ENCODE measurements at places on chromosomes 1 and 21.

- no peak for DNase-seq
These were observed 79.8 kb downstream of the LHX8 start for GRCh38 chr1:75214017-75214416.

DNA sequence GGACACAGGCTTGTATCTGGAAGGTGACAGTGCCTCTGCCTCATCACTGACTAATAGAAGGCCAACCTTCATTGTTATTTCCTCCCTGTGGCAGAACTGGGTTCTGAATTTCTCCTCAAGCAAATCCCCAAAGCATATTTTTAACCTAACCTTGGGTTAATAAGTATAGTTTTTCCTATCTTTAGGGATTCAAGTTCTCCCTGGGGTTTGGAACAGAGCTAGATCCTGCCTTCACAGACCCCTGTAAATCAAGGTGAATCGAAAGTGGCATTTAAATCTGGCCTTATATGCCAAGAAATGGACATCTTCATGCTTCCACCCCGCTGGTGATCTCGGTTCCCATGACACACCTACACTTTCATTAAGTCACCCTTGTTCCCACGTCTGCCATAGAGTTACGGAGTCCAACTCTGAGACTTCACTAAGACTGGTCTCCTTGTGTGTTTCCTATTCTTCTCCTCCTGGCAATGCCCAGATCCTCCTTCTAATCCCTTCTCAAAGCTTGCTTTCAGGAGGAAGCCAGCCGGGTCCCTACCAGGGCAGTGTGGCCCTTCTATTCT, 4.3 kb upstream of the CHI3L2 start:
- DNase-seq, result no peak

- DNase-seq, result no peak
These were observed 219.3 kb upstream of the GREM2 start for GRCh38 chr1:240831191-240831631.

DNA sequence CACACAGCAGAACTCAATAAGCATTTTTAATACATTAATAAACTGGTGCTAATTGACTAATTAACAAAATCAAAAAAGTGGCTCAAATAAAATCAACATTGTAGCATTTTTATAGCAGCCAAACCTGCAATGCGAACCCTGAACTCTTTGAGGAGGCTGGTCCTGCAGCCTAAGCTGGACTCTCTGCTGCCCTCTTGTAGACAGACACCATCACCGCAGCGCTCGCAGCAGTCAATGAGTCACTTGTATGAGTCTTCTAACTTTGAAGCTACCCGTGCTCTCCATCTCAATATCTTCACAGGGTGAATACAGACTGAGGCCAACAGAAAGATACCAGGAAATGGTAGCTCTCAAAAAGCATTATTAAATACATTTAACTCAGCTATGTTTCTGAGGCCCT, 9.7 kb upstream of the KRTAP7-1 start:
- peak; percentile 18 for DNase-seq

- DNase-seq, result no peak
These were observed 69.7 kb upstream of the ADAM30 start for GRCh38 chr1:119966020-119966419.

- DNase-seq, result no peak
These were observed 1.5 kb upstream of the ATP1A2 start for GRCh38 chr1:160114085-160114484.

DNA sequence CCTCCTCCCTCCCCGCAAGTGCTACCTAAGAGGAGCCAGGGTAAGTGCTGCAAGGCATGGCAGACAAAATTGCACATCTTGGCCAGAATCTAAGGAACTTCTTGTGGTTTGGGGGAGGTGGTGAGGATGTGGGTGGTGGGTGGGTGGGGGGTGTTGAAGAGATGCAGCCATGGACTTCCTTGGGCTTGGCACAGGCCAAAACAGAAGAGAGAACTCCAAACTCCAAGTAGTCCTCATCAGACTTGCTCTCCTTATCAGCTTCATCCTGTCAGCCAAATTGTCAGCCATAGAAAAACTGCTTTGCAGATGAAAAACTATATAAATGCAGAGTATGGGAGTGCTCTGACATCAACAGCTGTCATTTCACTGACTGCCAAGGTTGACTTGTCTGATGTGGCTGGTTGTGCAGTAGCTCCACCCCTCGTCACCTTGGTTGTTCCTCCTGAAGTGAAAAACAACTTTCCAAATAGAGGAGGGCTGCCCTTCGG, 7.1 kb downstream of the AMIGO1 start:
- no peak for DNase-seq

- DNase-seq, result no peak
These were observed 36.5 kb downstream of the GALNT2 start for GRCh38 chr1:230103306-230104173.

DNA sequence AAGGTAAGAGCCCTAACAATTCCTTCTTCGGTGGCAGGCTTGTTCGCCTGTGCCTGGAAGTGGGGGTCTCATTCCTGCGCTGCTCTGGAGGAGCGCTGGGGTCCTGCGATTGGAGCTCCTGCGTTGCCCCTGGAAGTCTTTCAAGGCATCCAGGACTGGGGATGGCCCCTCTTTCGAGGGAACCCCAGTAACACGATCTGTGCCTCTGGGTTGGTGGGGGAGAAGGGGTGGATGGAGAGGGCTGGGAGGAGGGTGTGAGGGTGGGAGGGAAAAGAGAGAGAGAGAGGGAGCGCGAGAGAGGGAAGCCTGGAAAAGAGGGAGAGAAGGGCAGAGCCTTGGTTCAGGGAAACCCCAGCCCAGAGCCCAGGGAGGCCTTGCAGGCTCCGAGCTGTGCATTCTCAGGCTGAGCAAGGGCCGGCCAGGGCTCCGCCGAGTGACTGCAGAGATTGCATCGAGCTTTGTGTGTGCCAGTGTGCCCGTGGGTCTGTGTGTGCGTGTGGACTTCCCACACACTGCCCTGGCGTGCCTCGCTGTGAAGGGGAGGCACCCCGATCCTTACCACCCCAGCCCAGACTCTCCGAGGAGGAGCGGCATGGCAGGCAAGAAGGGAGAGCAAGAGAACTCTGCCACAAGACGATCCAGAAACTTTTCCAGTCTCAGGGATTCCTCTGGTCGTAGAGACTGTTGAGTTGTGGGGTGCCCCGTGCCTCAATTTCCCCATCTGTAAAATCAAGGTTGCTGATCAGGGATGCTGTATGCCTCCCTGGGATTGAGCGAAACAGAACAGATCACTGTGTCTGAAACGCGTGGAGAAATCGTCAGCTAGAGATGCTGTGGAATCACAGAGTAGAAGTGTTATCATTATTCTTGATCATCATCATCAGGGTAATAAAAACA, 619 bp downstream of the BCL9 start:
- no peak for DNase-seq

DNA sequence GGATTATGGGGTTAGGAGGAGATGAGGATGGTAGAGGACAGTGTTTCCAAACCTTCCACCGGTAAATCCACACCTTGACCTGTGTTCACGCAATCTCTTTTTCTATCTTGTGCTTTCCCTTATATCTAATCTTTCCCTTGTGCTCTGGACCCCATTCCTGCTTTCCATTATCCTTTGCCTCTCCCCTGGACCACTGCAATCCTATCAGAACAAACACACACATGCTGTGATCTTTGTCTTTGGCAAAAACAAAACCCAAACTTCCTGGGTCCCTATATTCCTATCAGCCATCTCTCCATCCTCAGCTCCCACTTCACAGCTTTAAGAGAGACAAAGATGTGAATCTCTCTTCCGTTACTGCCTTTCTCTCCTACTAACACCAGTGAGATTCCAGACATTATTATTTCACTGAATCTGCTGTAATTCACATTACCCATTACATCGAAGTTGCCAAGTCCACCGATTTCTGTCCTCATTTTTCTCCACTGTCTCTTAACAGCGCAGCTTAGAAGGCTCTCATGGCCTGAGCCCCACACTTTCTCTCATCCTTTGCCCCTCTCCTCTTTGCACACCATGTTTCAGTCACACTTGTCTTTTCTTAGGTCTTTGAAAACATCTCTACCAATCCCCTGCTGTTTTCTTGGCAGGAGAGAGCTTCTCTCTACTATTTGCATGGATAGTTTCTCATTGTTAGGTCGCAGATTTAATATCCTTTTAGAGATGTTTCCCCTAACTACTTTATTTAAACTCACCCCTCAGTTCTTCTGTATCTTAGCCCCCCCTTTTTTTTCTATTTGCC, 230.0 kb upstream of the B3GALT2 start:
- no peak for DNase-seq

DNA sequence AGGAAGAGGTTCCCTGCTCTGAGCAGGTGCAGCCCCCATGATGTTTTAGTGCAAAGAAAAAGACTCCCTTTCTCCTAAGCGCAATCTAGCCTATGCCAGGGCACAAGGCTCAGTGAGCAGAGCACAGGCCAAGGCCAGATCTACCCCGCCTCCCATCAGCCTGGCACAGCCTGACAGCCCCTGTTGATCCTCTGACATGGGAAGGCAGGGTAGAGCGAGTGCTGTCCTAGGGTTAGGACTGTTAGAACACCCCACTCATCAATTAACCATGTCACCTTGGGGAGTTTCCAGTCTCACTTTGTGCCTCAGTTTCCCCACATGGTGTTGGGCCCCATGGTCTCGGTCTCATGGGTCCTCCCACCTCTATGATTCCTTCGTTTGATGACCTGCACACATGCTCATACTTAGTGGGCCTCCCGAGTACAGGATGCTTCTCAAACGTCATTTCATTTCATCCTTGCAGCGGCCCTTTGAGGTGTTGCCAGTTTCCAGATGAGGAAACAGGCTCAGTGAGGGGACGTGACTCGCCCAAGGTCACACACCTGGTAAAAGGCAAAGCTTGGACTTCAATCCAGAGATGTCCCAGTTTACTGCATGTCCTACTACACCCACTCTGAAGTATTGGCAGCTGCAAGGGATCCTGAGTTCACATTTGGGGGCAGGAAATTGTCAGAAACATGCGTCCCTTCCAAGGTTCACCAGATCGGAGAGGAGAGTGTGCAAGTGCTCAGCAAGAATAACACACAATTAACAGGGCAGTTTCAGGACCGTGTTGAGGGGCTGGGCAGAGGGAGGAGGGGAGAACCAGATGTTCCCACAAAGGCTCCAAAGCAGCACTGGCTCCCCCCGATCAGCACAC, 213.3 kb downstream of the TRABD2B start:
- DNase-seq, result no peak

DNA sequence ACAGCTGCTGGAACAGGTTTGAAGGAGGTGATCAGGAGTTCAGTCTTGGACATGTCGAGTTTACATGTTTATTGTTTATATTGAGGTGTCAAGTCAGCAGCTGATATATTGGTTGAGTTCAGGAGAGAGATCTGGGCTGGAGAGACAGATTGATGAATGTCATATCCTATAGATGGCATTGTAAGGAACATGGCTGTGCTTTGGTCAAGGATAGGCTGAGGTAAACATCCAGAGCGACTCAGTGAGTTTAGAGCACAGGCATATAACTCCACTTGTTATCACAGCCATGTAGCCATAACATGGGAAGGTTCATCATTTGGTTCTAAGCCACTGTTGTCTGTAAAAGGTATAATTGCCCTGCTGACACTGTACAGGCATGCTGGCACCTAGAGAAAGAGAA, 5.5 kb upstream of the MYOCOS start:
- no peak for DNase-seq

DNA sequence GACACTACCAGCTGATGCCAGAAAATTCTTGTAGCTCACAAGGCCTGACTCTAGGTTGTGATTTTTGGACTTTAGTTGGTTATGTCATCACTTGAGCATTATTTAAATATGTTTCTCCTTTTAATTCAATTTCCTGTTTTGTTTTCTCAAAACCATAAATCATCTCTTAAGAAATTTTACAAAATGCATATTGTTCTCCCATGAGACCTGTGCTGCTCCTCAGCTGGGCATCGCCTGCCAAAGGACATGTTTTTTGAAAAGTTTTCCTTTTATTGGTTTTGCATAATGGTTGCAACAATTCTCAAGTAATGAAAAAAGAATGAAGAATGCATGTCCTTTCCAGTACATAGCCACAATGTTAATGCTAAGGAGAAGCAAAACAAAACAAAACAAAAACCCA, 204.7 kb upstream of the LYPLAL1 start:
- no peak for DNase-seq

DNA sequence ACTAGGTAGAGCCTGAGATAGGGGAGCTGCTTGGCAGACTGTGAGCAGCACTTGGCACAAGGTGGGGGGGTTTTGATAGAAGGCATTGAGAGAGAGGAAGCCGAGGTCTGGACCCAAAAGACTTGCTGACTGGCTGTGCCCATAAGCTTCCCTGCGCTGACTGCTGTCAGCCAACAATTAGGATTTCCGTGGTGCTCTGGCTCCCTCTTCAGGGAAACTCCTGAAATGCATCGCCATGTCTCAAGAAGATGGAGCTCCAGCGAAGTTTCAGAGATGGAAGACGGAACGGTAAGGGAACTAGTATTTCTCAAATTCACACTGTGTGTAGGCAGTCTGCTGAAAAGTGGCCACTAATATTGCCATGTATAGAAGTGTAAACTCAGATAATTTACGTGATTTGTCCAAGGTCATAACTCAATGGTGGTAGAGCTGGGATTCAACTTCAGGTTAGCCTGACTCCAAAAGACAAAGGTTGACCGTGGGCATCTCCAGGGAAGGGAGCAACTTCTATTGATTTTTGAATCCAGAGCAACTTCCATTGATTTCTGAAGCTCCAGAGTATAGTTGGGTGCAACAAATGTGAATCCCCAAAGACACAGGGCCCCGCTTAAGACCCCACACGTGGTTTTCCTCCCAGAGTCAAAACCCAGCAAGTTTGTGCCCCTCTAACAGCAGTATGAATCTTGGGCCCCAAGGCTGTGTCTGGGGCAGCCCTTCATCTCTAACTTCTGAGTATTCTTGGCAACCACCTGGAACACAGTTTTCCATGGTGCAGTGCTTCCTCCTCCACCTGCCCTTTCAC, 44.5 kb upstream of the CRNN start:
- peak; percentile 89 for DNase-seq

- DNase-seq, result no peak
These were observed 93.0 kb downstream of the DISC1 start for GRCh38 chr1:231719485-231720183.

DNA sequence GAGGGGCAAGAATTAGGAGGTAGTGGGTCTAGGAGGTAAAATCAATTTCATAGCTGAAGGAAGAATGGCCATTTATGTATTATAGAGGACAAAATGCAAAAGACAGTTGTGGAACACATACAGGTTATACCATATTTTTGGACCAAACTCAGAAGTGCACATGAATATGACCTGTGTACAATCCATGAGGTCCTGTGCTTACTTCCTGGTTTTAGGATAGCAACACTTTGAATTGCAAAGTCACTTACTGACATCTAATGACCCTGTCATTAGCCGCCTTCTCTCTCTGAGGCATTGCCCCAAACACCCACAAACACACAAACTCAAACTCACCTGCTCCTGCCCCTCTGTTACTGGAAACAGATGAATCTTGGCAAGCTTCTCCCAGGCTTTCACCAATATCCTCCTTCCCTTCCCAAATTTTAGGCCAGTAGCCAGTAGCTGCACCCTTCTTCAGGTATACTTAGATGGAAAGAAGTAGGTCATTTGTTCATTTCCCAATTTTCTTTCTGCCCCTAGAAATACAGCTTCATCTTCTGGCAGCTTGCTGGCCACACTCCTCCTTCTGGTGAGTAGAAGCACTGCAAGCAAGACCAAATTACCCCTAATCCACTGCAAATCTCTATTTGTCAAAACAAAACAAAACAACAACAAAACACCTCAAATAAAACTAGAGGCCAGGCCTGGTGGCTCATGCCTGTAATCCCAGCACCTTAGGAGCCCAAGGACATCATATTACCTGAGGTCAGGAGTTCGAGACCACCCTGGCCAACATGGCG, 13.7 kb upstream of the RPL5 start:
- peak; percentile 58 for DNase-seq

- no peak for DNase-seq
These were observed 2.4 kb downstream of the ATP2B4 start for GRCh38 chr1:203629016-203629506.

- DNase-seq, result no peak
These were observed 85.2 kb downstream of the HIVEP3 start for GRCh38 chr1:41833519-41834000.

- DNase-seq, result no peak
These were observed 100.7 kb downstream of the FAM78B start for GRCh38 chr1:166066107-166066506.
